ENCODE measurements at places on chromosomes 3 and 15.

GRCh38 chr3:195774917-195775316, 36.8 kb downstream of the MUC4 start:
- DNase-seq: peak; percentile 89

DNA sequence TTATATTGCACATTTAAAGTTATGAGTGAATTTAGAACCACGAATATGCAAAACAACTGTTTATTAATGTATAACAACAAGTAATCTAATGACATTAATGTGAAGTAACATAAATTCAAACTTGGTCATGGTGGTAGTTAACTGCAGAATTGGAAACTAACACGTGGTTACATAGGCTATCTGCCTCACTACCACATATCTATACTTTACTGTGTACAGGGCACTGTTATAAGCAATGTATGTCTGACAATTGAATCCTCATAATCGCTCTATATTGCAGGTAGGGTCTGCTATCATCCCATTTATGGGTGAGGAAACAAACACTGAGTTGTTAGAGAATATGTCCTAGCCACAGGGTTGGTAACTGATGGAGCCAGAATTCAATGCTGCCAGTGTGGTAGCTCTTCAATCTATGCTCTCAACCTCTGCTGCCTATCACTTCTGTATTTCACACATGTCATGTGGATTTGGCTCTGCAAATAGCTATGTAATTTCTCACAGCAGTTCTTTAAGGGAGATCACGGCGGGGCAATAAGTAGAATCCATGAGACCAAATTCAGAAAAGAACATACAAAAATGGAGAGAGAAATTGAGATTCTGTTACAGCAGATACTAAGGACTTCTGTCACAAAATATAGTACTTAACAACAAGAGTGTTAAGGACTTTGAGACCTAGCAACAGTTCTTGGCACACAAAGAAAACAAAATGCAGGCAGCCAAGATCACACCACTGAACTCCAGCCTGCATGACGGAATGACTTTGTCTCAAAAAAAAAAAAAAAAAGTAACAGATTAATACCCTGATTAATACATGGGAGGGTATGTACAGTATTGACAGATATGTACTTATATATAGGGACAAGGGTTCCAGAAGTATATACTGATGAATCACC, 100.0 kb upstream of the CSPG5 start:
- DNase-seq: no peak

- DNase-seq: no peak
These were observed 26.5 kb downstream of the DUOX2 start for GRCh38 chr15:45087513-45087912.

- DNase-seq: no peak
These were observed 233.3 kb downstream of the SHOX2 start for GRCh38 chr3:157872902-157873301.

DNA sequence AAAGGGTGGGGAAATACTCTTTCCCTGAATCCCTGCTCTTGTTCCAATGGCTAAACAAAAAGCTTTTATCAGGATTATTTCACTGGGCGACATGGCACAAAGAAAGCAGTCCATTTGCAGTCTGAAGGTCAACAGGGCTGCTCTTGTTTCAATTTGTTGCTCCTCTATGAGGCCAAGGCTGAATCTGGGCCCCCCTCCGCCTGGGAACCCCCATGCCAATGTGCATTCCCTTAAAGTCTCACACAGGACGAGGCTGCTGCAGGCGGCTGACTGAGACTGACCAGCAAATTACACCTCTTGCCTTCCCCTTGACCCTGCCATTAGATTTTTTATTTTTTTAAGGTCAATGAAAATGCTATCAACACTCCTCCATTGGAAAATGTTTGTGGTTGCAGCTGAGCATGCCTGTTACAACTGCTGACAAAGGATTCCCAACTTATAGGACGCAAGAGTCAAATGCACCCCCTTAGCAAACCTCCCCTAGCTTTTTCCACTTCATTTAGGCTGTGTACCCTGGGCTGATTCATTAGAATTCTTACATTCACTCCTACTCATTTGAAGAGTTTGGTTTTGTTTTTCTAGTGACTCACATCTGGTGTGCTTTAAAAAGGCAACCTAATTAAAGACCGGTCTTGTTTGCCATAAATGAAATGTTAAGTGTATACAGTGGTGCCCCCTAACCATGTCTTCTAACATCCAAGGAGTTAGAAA, 60.8 kb upstream of the ARHGEF3 start:
- no peak for DNase-seq

DNA sequence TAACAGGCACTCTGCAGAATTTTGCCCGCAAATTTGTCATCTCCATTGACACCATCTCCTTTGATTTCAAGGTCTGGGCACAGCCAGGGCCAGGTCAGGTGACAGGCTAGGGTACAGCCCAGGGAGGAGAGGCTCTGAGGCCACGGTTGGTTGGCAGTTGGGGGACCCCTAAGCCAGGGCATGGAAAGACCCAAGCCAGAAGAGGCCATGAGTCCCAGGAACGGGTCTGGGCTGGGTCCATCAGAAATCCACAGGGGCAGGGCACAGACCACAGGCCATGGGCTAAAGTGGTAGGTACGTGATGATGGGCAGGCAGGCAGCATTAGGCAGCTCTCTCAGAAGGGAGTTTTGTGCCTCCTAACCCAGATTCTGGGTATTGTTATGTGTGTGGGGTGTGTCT, 45.8 kb downstream of the SEMA3G start:
- no peak for DNase-seq

- peak; percentile 65 for DNase-seq
These were observed 12.7 kb downstream of the ATP10A start for GRCh38 chr15:25850154-25851111.

DNA sequence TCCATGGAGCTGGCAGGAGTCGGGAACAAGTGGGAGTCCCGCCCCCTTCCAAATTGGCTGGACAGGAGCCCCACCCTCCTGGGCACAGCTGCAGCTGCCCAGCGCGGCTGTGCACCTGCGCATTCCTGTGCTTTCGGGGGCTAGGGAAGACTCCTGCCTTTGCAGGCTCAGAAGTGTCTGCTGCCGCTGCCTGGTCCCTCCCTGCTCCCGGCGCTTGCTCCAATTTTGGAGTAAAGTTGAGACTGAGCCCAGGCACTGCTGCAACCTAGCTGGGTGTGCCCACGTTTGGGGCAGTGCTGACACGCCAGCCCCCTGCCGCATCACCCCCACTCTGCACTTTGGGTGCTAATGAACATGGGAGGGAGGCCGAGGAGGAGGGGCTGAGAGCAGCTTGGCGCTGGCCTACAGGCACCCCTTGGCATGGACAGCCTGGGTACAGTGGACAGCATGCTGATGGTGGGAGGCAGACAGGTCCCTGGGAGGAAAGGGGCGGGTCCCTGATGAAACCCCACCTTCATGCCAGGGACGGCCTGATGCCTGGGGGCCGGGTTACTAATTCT, 399.2 kb upstream of the CNTN4 start:
- no peak for DNase-seq

DNA sequence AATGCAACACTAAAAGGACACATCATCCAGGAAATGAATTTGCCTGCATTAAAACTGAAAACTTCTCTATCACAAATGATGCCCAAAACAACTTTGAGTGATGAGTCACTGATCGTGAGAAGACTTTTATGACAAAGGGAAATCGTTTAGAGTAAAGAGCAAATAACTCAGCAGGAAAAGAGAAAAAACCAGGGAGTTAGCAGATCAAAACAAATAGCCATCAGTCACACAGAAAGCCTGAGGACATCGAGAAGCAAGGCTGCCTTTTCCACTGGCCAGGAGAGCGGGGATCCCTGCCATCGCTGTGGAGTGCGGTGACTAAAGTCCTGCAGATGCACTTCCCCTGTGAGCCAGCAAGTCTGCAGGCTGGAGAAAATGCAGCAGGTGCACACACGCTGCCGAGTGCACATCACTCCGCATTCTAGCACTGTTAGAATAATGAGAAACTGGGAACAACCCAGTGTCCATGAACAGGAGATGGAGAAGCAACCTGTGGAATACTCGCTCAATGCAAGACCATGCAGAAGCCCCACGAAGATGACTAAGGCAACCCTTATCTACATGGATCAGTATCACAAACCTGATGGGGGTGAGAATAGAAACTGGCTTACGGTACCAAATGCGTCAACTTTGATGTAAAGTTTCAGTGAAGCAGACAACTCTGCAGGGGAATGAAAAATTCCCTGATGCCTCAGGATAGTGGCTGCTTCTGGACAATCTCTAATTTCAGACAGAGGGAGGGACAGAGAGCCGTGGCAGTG, 86.4 kb downstream of the NSMCE3 start:
- DNase-seq: no peak

GRCh38 chr15:67066959-67067853, 1.8 kb downstream of the SMAD3 start:
- no peak for DNase-seq

DNA sequence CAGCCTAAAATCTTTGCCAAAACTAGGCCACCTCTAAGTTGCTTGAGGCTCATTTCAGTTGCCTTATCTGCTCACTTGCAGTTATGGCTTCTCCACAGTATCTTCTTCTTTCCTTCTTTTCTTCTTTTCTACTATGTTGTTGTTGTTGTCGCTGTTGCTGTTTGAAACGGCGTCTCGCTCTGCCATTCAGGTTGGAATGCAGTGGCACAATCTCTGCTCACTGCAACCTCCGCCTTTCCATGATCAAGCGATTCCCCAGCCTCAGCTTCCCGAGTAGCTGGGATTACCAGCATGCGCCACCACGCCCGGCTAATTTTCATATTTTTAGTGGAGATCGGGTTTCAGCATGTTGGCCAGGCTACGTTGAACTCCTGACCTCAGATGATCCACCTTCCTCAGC, 210.8 kb upstream of the NR2F2 start:
- no peak for DNase-seq

GRCh38 chr3:159804726-159805410, 183.8 kb upstream of the IL12A start:
- DNase-seq: peak; percentile 62

GRCh38 chr3:159348431-159348830, 546.6 kb downstream of the MFSD1 start:
- no peak for DNase-seq

GRCh38 chr15:81155375-81156218, 21.5 kb downstream of the CFAP161 start:
- peak; percentile 37 for DNase-seq

GRCh38 chr15:95887666-95888390, 442.7 kb upstream of the NR2F2 start:
- peak; percentile 91 for DNase-seq
